Hematopoietic multipotent progenitor cell (in vitro differentiated cells): ENCODE measurements at places on chromosomes 5 and 9. TPM values are rescaled to one million over a fixed set of nuclear protein-coding genes. Genes with fewer than 3 reads are reported as not detected.

HAND1 gene
- not detected for total RNA-seq

PIP5KL1 gene
- total RNA-seq: 0.27 TPM

AQP3 gene
- total RNA-seq: 1.6 TPM

TLX3 gene
- not detected for total RNA-seq

NRARP gene
- total RNA-seq: 5.1 TPM

EPB41L4B gene
- total RNA-seq: not detected

HARS2 gene
- total RNA-seq: 24.0 TPM

- DNase-seq: no peak
Measured at GRCh38 chr5:34604119-34604675, 51.9 kb upstream of the RAI14 start.

DNA sequence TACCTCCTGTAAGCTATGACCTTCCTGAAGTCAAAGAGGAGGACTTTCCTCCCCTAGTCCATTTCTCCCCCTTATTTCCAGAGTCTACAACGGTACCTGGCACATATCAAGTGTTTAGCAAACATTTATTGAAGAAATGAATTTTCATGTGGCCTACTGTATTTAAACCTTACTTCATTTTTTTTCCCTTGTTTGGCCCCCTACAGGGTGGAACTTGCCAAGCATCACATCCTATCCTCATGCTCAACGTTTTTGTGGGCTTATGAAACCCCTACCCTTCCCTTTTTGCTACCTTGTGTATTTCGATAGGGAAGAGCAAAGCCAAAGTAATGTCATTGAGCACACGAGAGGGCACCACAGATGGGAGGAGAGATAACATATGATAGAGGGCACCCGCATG, 1857.8 kb upstream of the WWC1 start:
- DNase-seq: no peak

- no peak for DNase-seq
Measured at GRCh38 chr9:93574900-93575795, 1.2 kb upstream of the PHF2 start.

- DNase-seq: no peak
Measured at GRCh38 chr9:91516081-91516480, 92.4 kb upstream of the NFIL3 start.

DNA sequence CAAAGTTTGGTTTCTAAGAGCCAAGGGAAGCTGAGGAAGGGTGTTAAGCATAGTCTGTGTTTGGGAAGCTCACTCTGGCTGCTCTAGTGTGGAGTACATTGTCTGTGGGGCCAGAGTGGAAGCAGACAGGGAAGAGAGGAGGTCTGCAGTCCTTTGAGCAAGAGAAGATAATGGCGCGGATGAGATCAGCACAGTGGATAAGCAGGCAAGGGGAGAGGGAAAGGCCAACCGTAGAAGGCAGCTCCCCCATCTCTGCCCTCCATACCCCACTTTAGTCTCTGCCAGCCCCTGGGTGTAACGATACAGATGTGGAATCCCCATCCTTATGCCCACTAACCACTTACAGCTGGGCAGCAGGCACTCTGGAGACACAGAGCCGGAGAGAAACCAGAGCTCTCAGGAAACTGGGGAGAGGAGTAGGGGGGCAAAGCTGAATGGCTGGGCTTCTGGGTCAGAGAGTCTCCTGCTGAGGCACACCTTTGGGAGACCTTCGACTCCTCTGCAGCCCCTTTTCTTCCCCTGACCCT, 75.0 kb downstream of the SLIT3 start:
- no peak for DNase-seq

DNA sequence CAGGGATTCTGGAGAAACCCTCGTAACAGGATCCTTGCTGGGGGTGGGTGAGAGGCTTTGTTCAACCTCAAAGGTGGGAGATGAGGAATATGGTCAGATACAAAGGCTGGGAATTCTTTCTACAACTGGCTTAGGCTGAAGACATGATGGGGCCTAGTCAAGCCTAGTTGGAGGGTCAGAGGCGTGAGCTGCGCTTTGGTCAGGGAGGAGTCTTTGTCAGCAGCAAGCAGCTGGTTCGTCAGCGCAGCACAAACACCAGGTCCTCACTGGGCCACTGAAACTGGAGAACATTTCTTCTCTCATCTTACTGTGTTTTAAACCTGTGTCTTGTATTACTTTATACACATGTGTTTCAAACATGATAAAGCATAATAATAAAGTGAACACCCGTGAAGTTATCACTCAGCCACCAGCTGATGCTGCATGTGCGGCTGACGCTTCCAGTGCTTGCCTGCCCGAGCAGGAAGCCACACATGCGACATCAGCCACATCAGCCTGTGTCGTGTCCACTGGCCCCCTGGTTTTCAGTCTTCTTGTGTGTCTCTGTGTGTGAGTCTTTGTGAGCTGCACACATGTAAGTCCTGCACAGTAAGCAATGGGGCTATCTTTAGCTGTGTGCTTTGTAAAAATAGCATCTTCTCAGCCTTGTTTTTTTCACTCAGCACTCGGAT, 81.5 kb downstream of the WNK2 start:
- DNase-seq: no peak
